ENCODE measurements at places on chromosomes 16 and 17.

DNA sequence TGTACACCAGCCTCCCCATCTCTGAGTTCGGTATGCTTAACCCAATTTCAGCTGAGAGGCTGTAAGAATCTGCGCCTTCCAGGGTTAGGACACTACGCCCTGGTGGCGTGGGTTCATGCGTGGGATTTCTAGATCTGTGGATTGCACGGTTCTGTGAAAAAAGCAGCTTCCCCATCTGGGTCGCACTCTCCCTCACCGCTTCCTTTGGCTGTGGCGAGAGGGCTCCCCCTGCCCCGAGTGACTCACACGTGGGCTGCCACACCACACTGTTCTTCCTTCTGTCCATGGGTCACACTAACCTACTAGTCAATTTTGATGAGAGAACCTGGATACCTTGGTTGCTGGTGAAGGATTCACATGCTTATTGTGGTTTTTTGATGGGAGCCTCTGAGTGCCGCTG is 256.0 kb upstream of the MAF start:
- DNase-seq = no peak

DNA sequence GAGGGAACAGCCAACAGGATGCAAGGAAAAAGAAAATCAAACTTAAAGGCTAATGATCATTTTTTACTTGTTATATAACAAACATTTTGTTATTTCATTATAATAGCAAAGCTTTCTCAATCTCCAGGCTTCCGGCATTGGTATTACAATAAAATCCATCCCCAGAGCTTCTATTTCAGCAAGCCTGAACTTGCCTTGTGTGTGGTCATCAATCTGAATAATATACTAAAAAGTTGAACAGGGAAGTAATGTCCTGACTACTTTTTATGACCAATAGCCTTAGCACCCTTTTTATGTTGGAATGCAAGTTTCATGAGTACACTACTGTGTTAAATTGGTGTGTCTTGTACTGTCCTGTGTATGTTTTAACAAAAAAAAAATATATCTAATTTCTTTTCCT is 27.1 kb upstream of the VWA3A start:
- DNase-seq = no peak

DNA sequence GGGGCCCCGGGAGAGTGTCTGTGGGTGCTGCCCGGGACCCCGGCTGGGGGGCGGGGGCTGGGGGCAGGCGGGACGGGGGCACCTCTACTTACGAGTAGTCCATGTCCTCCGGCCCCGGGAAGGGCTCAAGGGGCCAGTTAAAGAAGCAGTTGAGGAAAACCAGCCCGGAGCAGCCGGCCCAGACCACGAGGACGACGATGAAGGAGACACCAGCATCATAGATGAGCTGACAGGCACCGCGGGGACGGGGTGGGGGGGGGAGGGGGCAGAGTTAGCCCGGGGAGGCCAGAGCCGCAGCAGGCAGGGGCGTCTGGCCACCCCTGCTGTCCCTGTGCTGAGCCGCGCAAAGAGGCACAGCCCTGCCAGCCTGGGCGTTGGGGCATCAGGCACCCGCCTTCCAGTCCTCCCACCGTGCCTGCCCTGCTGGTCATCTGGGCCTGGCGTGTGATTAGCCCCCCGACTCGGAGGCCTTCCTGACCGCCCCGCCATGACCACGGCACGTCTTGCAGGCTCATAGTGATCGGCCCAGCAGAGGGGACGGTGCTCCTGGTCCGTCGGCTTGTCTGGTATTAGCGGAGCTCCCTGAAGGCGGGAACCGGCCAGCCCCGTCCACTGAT is 29.0 kb upstream of the PITPNA start:
- no peak for DNase-seq

GRCh38 chr16:27646806-27647205 is 96.9 kb downstream of the KATNIP start:
- DNase-seq = no peak

GRCh38 chr17:64398320-64398719 is 7.7 kb upstream of the PECAM1 start:
- DNase-seq = no peak

- DNase-seq = no peak
Observed at GRCh38 chr16:84720177-84720579, 20.4 kb downstream of the USP10 start.

- peak; percentile 99 for DNase-seq
Observed at GRCh38 chr17:7572588-7573323, 6.7 kb upstream of the CD68 start.

DNA sequence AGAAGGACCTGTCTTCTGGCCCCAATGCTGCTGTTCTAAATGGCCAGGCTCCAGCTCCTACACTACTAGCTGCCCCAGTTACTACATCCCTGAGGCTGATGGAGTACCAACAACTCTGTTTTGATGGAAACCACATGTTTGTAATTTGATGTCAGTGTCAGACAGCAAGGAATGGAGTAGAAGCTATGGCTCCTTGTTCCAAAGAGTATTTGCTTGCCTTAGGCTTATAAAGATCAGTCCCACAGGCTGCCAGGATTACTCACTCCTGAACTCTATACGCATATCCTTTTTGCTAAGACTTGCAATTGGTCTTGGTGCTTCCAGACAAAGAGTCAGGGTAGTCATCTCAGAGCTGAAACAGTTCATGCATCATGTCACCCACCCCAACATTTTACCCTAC is 139.6 kb downstream of the HS3ST3A1 start:
- peak; percentile 29 for DNase-seq

DNA sequence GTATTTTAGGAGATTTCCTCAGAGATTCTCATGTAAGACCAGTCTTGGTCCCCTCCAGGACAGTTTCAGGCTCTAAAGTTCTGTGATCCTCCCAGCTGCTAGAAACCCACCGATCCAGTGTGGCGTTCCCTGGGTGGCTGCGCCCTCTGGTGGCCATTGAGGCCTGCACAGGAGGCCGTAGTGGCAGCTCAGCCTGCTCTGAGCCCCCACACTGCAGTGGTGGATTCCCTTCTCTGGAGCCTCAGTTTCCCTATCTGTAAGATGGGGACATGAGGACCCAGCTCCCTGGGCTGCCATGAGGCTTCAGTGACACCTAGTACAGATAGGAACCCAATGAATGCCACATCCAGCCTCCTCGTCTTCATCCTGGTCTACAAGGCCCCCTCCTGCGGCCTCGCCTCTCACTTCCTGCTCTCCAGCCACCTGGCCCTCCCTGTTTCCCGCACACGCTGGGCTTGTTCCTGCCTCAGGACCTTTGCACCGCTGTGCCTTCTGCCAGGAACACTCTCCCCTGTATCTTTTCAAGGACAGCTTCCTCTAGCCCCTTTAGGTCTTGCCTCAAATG is 16.5 kb downstream of the CCDC102A start:
- DNase-seq = no peak

GRCh38 chr17:31297090-31297489 is at the start of gene OMG:
Gene OMG, minus strand, starts transcription at chr17:31297239. Its CDS starts 908 bp downstream, at chr17:31296331.
- DNase-seq = no peak

DNA sequence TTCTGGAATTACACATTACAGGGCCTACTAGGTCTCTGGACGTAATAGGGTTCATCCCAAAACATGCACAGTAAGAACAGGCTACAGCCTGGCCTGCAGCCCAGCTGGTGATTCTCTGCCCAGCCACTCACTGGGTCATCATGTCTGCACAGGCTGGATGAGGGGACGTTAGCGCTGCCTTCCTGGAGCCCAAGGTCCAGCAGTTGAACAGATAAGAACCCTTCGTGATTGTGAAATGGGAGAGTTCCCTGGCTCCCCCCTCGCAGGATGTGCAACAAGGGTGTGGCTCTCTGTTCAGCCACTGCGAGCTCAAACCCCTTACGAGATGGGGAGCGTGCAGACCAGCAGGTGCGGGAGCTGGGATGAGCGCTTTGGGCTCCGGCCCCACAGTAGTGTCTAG is 200.0 kb upstream of the CDH5 start:
- DNase-seq = no peak

DNA sequence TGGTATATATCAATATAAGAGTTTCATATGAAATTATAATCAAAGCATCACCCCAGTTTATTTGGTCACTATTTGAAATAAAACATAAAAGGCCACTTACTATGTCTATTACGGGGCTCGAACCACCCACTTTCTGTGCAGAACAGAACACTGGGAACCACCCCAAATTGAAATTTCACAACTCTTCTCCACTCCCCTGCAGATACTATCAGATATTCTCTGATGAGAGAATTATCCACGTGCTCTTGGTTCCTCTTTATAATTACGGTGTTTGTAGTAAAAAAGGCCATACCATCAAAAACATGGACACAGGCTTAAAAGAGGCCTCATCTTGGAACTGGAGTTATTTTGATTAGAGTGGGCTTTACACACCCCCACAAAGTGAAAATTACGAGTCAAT is 82.8 kb downstream of the WDR59 start:
- no peak for DNase-seq

GRCh38 chr16:23172583-23172982 is 10.0 kb upstream of the SCNN1G start:
- DNase-seq = no peak

- peak; percentile 75 for DNase-seq
Observed at GRCh38 chr17:2157081-2157480, 102.2 kb downstream of the HIC1 start.

- DNase-seq = no peak
Observed at GRCh38 chr16:50960517-50961202, 190.4 kb downstream of the SALL1 start.

DNA sequence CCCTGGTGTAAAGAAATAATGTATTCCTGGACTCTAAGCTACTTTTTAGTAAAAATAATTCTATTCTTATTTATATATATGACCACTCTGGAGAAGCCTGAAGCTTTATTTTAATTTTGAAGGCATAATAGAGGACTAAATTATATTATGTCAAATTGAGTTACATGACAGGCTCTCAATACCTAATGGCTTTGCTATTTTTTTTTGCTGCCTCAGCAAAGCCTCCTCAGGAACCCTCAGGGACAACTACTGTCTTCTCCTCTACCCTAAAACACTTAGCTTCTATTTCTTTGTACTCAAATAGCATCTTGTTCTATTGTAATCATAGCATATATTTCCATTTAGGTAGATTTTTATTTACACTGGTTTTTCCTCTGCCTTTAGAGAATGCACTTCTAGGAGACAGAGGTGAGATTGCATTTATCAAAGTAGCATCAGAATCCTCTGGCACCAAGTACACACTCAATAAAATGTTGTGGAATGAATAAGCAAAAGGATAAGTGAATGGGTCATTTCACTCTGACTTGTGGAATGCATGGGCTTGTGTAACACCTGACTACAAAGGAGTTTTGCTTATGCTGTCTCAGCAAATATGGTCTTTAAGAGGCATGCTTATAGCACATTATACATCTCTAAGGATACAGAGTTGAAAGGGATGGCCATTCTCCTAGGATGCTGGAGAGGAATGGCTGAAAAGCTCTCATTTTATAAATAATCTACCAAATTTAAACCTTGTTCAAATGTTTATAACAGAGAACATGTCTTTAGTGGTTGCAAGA is 605.2 kb downstream of the KCNJ2 start:
- no peak for DNase-seq

GRCh38 chr17:35906191-35906925 is 24.2 kb downstream of the RDM1 start:
- no peak for DNase-seq

DNA sequence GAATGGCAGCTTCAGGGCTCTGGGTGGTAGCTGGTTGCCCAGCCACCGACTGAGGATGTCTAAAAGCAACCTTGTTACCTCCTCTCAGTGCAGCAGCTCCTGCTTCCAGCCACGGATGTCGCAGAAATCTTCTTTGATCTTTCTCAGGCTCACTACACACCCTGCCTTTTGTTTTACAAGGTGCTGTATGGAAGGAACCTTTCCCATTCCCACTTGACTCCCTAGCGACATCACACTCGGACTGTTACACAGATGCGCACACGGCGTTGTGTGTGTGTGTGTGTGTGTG is 135.8 kb upstream of the CPHXL start:
- DNase-seq = no peak

GRCh38 chr17:14753383-14753782 is 452.5 kb downstream of the HS3ST3B1 start:
- DNase-seq = no peak

Measured in fibroblast of skin of left biceps (primary cell).